ENCODE measurements at places on chromosomes 7 and 10. TPM values are rescaled to one million over a fixed set of nuclear protein-coding genes. Genes with fewer than 3 reads are reported as not detected.
A peak's percentile ranks its signal among the peaks of the same experiment; 100 is the strongest.

DNA sequence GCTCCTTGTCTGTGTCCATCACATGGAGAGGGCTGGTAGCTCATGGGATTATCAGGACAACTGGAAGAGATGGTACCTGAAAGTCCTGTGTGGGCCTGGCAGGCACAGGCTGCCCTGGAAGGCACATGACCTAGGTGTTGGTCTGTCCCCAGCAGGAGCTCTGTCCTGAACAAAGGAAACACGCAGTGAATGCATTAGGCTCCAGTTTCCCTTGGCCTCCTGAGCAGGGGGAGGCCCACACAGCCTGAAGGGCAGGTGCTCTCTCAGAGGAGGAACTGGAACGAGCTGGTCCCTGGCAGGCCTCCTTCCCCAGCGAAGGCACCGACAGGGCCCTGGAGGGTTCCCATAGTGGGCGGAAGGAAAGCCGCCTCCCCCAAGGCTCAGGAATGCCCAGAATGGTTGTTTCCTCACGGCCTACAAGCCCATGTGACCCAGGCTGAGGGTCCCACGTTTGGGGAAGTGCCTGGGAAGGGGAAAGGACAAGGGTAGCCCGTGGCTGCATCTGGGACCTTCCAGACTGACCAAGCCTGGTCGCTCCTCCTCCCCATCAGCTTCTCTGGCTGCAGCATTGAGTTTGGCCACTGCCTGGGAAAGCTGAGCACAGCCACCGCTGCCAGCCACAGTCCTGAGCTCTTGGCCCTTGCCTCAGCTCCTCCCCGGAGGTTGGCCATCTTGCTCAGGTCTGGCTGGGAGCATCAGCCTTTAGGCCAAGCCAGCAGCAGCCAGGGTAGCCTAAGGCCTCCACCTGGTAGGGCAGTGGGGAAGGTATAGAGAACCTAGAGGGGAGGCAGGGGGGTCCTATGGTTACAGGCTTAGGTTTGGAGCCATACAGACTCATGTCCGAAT, 21.8 kb downstream of the CXCL12 start:
- no peak for DNase-seq

GRCh38 chr10:1217237-1217587, 161.0 kb downstream of the WDR37 start:
- no peak for DNase-seq

GRCh38 chr10:87705339-87705738, 45.7 kb downstream of the PAPSS2 start:
- peak; percentile 26 for DNase-seq

DNA sequence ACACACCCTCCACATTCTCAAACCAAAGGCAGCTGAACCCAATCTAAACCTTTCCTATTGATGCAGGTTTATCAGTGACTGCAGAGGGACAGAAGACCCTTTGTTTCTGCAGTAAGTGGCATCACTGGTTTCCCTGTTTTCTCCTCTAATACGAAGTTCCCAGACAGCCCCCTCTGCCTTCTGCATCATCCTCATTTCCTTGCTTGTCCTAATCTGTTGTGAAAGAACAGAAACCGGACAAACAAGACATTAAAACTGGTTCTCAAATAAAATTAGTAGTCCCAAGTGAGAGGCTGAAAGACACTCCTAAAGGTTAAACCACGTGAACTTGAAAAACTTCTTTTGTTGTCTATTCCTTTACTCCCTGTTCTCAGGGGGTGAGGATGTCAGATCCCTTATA, 10.1 kb upstream of the ADRB1 start:
- DNase-seq = no peak

LHFPL3 gene
- not detected for total RNA-seq

TRPV5 gene
- not detected for total RNA-seq

MCM10 gene
- total RNA-seq = 33.6 TPM
